ENCODE measurements at places on chromosomes 11 and 22.
A peak's percentile ranks its signal among the peaks of the same experiment; 100 is the strongest.

GRCh38 chr11:65785319-65786007 lies 1.4 kb upstream of the OVOL1 start:
- no peak for DNase-seq

DNA sequence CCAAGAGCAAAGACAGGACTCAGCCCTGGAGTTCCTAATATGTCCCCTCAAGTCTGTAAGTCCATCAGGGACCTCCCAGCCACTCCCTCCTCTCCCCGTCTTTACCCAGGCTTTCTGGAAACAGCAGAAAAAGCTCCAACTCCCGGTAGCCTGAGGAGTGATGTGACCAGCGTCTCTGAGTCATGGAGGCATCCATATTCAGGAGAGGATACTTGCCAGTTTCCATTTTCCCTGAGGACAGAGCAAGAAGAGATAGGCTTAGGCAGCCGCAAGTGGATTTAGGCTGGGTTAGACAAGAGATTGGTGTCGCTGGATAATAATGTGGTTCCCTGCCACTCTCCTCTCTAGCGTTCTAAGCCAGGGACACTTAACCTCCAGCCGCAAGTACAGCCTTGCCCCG lies 206.6 kb downstream of the GRIK4 start:
- no peak for DNase-seq

DNA sequence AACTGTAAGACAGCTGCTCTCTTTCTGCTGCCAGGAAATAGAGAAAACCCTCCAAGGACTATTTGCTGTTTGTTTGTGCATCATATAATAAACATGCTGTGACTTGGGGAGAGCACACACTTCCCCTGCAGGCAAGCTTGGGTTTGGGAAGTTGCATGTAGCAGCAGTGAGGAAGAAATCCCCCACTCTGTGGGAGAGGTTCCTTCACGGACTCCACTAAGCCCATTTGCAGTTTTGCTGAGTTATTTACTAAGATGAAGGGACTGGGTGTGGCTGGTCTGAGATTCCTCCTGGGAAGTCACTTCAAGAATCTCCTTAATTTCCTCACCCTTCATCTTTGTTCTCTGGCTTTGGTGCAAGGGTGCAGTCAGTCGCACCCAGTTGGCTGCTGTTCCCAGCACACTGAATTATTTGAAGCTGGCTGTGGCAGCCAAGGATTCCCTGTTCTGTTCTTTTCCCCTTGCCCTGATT lies 104.9 kb downstream of the ARFGAP2 start:
- no peak for DNase-seq

GRCh38 chr11:115453693-115454490 lies 50.3 kb downstream of the CADM1 start:
- no peak for DNase-seq

GRCh38 chr11:47177846-47178245 lies 1.2 kb upstream of the ARFGAP2 start:
- DNase-seq: no peak

DNA sequence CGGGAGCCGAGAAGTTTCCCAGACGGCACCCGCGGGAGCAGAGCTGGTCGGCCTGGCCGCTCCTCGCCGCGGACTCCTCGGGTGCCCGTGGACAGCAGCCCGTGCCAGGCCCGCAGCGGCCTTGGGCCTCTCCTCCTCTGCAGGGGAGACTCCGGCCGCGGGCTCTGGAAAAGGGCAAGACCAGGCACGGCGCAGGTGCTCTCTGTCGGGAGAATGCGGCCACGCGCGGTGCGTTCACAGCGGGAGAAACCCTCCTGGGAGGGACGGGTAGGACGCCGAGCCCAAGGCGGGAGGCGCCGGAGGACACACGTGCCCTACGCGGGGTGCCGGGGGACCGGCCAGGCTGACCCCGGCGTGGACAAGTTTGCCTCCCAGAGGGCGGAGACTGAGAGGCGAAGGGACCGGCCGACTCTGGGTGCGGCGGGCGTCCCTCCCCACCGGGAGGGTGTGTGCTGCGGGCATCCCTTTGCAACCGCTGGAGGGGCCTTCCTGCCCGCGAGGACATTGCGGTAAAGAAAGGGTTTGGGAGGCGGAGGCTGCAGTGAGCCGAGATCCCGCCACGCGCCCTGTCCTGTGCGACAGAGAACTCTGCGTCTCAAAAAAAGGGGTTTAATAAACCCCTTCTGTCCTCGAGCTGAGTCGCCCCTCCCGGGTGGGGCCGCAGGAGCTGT lies 2.3 kb downstream of the IFITM1 start:
- no peak for DNase-seq

- DNase-seq: no peak
Measured at GRCh38 chr11:64144587-64145472, 21.1 kb downstream of the MACROD1 start.

- no peak for DNase-seq
Measured at GRCh38 chr11:57358991-57359390, 20.8 kb downstream of the P2RX3 start.

GRCh38 chr22:42856179-42856864 lies 751 bp downstream of the ARFGAP3 start:
- peak; percentile 48 for DNase-seq

GRCh38 chr11:8082391-8083087 lies 1.5 kb downstream of the TUB start:
- DNase-seq: peak; percentile 35

GRCh38 chr11:86473991-86474833 lies 99.5 kb downstream of the CCDC81 start:
- DNase-seq: no peak

DNA sequence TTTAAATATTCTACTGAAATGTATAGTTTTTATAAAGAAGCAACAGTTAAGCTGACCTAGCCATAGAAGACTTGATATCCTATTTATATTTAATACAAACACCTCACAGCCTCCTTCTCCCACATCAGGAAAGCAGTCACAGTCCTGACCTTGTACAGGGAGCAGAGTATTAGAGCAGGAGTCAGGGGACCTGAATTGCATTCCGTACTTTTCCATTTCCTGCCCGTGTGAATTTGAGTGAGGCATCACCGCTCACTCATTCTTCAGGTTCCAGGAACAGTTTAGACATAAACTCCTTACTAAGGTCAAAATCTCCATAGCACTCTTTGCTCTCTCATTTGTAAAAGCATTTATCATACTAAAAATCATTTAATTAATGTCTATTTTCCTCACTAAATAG lies 482.5 kb upstream of the FAT3 start:
- no peak for DNase-seq

GRCh38 chr22:37088108-37088605 lies 21.4 kb downstream of the TMPRSS6 start:
- no peak for DNase-seq

- no peak for DNase-seq
Measured at GRCh38 chr11:65639623-65640482, 2.0 kb downstream of the SIPA1 start.

DNA sequence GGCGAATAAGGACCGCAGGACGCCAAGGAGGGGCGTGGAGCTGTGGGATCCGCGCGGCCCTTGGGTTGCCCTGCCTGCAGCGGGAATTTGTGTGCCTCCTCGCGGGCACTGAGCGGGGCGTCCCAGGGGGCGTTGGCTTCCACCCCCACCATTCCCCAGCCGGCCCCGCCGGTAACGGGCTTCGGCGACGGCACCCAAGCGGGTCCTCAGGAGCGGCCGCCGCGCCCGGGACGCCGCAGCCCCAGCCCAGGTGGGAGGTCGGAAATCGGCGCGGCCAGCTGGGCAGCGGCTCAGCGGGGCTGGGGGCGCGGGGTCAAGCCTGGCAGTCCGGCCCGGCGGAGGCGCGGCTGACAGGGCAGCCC lies 320 bp downstream of the CLTCL1 start:
- DNase-seq: no peak

DNA sequence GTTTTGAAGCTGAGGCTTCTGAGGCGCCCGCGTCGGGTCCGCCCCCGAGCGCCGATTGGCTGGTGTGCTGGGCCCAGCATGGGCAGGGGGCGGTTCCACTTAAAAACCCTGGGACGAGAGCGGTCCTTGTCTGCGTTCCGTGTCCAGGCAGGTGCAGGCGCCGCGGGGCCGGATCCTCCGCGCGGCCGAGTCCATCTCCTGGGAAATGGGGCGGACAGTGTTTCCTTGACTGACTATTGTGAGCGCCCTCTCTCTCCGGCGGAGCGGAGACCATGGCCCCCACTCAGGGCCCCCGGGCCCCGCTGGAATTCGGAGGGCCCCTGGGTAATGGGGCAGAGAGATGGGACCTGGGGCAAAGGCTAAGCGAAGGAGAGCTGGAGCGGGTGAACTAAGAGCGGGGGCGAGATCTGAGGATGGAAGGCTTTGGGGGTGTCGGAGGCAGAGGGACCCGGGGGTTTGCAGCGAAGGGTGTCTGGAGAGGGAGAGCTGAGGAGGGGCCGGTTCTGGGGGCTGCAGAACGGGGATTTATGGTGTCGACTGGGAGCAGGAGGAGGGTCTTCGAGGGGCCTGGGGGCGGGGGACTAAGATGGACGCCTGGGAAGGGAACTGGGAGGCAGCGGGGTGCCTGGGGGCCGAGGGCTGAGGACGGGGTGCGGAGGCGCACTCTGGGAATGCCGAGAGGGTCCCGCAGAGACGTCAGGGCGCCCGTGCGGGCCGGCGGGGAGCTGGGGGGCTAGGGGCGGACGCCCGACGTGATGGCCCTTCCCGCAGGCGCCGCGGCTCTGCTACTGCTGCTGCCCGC lies at the start of gene TM7SF2:
Gene TM7SF2 (plus strand): TSS at position 129 of the 802 bp plus-strand sequence. CDS start 144 bp downstream, at position 273.
- peak; percentile 96 for DNase-seq

DNA sequence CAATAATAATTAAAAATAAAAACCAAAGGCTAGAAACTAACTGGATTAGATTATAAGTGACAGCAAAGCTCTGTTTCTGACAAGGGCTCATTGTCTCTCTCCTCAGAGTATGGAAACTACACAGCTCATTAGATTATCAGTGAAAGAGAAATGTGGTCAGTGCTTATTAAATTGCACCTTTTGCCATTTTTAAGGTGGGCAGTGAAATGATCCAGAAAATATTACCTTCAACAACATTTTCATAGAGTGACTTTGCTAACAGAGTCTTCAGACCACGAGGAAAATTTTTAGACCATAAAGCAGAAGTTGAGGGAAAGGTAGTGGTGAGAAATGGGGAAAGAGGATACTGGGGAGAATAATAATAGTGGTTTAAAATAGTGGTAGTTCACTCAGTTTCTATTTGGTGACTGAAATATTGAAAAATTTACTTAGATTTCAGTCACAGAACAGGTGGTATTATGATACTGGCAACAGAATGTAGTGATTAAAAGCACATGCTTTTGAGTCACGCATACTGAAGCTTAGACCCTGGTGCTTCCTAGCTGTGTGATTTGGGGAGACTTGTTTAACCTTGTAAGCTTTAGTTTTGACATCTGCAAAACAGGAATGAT lies 684.0 kb upstream of the CCDC90B start:
- no peak for DNase-seq

- no peak for DNase-seq
Measured at GRCh38 chr11:40445391-40445790, 1014.1 kb downstream of the LRRC4C start.

GRCh38 chr11:17526931-17527627 lies 17.1 kb downstream of the USH1C start:
- DNase-seq: no peak

DNA sequence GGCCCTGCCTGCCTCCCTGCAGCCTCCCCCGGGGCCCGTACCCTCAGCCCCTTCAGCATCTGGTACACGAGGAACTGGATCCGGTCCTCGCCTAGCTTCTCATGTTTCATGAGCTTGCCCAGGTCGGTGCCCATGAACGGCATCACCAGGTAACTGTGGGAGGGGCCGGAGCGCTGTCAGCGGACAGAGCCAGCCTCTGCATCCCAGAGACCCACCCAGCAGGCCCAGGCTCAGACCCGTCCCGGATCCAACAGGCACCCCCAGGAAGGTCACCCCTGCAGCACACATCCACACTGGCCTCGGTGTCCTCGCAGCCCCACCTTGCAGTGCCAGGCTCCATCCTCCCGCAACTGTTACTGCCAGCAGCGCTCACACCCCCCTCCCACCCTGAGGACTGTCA lies 4.4 kb downstream of the MAPK12 start:
- no peak for DNase-seq

DNA sequence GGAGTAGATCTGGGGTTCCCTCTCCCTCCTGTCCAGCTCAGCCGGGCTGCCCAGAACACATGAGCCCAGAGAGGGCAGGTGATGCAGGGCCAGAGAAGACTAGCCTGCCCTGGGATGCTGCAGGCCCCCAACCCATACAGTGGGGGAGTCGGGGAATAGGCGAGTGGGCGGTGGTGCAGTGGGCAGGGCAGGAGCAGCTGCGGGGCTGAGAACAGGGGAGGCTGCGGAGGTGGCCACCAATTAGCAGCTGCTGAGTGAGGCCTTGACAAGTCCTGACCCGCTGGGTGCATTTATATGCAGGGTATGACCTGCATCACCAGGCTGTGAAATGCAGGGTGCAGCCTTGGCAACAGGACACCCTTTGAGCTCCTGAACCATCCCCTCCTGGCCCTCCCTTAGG lies 43.1 kb downstream of the NFAM1 start:
- no peak for DNase-seq

DNA sequence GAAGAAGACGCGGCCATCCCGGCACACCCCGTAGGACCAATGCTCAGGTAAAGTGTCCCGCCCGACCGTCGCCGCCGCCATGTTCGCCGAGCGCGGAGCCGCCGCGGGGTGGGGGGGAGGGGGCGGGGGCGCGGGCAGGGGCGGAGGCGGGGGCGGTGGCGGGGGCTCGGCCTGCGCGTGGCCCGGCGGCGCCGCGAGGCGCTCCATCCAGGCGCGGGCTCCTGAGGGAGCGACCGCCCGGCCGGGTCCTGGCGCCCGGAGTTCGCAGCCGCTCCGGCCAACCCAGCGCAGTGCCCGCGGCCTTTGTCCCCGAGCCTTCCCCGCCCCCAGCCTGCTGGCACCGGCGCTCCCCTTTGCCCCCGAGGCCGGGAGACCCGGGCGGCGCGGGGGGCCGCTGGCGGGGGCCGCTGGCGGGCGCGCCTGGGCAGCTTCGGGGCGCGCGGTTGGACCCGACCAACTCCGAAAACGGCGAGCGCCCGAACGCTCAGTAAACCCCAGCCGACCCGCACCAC lies at the start of gene PLEKHA7:
Gene PLEKHA7 (minus strand): TSS at position 94 of the 512 bp plus-strand sequence. CDS start 13 bp downstream, at position 81.
- no peak for DNase-seq

DNA sequence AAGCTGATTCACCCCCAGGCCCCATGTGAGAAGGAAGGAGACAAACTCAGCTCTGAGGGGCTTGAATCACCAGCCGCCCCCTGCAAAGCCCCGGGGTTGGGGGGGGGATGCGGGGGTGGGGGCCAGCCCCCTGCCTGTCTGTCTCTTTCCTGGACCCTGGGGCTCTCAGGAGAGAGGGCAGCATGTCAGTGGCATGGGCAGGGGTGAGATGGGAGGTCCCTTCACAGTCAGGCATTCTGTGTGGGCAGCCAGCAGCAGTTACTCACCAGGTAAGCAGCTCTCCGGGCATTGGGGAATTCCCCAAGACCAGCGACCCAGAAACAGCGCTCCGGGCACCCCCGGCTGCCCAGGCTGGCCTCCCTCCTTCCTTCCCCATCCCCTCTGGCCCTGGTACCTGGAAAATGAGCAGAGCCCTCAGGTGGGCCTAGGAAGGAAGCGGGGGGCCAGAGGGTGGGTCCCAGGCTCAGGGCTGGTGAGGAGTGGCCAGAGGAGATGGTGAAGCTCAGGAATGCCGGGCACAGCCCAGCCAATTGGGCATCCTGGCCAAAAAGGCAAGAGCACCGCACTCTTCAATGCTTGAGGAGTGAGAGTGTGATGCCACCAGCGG lies 4.2 kb upstream of the LIF start:
- DNase-seq: no peak

- DNase-seq: no peak
Measured at GRCh38 chr11:128103278-128103873, 484.0 kb downstream of the ETS1 start.
